ENCODE measurements at places on chromosomes 12 and 14.

DNA sequence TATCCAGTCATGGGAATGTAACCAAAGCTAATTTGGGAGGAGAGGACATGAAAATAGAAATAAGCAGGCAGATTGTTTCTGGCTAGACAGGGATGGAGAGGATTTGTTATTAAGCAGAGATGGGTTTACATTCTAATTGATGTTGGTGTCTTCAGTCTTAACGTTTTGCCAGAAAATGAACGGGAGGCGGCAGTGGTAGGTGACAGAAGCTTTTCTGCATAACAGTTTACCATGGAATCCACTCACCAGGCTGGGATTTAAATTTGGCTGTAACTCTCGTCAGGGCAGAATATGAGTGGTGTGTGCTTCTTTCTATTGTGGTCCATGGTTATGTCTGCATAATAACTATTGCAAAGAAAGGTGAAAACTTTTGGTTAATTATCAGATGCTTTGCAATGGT, 50.2 kb upstream of the OTX2 start:
- peaks cover 11% of the 10 kb centered on the region for H3K27me3 ChIP-seq
- no peak overlapping the region for H3K4me3 ChIP-seq
- DNase-seq = no peak
- peaks cover 9% of the 10 kb centered on the region for H3K4me1 ChIP-seq
- H3K27ac ChIP-seq = no peak overlapping the region

DNA sequence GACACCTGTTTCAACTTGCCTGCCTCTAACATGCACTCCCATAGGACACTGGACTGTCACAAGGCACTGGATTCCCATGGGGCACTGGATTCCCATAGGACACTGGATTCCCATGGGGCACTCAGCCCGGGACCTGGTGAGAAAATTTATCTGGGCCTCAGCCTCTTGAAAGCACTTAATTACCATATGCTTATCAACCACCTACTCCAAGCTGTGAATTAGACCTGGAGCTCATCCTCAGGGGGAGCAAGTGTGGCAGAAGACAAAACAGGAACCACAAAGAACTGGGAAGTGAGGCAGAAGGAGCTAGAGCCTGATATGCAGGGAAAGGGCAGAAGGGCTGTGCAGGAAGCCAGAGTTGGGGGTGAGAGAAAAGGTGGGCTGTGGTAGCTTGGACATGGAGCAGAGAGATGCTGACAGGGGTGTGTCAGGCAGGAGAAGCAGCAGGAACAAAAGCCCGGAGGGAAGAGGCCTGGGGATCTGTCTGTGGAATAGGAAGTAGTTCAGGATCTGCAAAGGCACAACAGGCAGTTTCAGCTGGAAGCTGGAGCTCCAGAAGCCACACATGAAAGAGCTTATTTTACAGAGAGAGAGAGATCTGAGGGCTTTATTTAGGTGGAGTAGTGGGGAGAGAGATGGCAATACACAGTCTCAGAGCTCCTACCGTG, 3.1 kb downstream of the KRT82 start:
- H3K4me1 ChIP-seq = no peaks in the 10 kb centered on the region
- H3K4me3 ChIP-seq = no peak overlapping the region
- no peak overlapping the region for H3K27ac ChIP-seq
- DNase-seq = no peak
- H3K27me3 ChIP-seq = peaks cover 17% of the 10 kb centered on the region
- no peaks in the 10 kb centered on the region for H3K36me3 ChIP-seq

DNA sequence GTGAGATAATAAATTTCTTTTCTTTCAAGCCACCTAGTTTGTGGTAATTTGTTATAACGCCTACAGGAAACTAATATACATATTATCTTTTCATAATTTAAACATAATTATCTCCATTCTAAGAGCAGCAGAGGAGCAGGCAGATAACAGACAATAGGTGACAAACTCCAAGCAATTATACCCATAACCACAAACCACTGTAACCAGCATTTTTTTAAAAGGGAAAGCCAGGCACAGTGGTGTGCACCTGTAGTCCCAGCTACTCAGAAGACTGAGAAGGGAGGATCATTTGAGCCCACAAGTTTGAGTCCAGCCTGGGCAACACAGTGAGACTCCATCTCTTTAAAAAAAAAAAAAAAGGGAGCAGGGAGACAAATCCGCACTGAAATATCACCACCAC, 54.9 kb downstream of the ATF7 start:
- H3K36me3 ChIP-seq = peaks cover 8% of the 10 kb centered on the region
- peaks cover 19% of the 10 kb centered on the region for H3K4me1 ChIP-seq
- DNase-seq = no peak
- H3K27ac ChIP-seq = no peak overlapping the region

DNA sequence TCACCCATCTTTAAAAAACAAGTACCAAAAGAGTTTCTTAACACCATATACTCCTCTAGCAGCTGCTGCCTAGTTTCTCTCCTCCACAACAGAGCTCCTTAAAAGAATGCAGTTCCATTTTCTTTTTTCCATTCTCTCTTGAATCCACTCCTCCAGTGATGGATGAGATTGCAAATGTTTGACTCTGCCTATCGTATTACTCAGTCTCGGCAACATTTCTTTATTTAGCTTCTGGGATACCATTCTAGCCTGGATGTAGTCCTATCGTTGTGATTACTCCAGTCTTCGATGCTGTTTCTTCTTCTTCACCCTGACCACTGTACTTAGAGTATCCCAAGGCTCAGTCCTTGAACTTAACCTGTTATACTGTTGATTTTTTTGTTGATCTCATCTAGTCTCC, 30.8 kb downstream of the CAND1 start:
- H3K4me3 ChIP-seq = no peak overlapping the region
- peaks cover 41% of the 10 kb centered on the region for H3K36me3 ChIP-seq
- peaks cover 8% of the 10 kb centered on the region for H3K4me1 ChIP-seq
- H3K27ac ChIP-seq = peak overlapping the region; percentile 64
- H3K27me3 ChIP-seq = no peaks in the 10 kb centered on the region

GRCh38 chr14:22386924-22387775, 201.9 kb downstream of the DAD1 start:
- H3K4me1 ChIP-seq = peaks cover 52% of the 10 kb centered on the region
- no peaks in the 10 kb centered on the region for H3K36me3 ChIP-seq
- H3K27me3 ChIP-seq = no peaks in the 10 kb centered on the region
- DNase-seq = peak; percentile 84

- DNase-seq = no peak
- H3K4me3 ChIP-seq = no peak overlapping the region
- H3K27ac ChIP-seq = no peak overlapping the region
Measured at GRCh38 chr14:96574633-96575632, 72.8 kb downstream of the PAPOLA start.

DNA sequence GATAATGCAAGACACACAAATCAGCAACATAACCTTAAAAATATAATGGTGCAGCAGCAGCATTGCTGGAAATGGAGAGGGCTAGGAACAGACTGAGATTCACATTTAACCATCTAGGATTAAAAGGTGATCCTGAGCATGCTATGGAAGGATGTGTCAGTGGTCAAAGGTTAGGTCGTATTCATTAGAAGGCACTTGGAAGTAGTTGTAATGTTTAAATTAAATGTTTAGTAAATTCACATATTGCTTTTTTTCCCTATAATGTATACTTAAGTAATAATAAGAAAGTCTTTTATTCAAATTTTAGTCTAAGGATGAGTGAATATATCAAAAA, 368.6 kb upstream of the PDE3A start:
- H3K27ac ChIP-seq = no peak overlapping the region
- no peak for DNase-seq
- H3K4me3 ChIP-seq = no peak overlapping the region
- H3K36me3 ChIP-seq = no peaks in the 10 kb centered on the region

GRCh38 chr12:92034858-92035401, 110.7 kb downstream of the BTG1 start:
- DNase-seq = peak; percentile 55
- H3K36me3 ChIP-seq = no peaks in the 10 kb centered on the region
- no peaks in the 10 kb centered on the region for H3K27me3 ChIP-seq
- H3K4me3 ChIP-seq = peak overlapping the region; percentile 91
- peak overlapping the region; percentile 85 for H3K27ac ChIP-seq
- peaks cover 36% of the 10 kb centered on the region for H3K4me1 ChIP-seq

GRCh38 chr12:1839956-1840951, 19.9 kb downstream of the LRTM2 start:
- H3K27me3 ChIP-seq = peaks cover 15% of the 10 kb centered on the region
- H3K36me3 ChIP-seq = no peaks in the 10 kb centered on the region
- H3K4me3 ChIP-seq = no peak overlapping the region
- no peak overlapping the region for H3K27ac ChIP-seq
- H3K4me1 ChIP-seq = peaks cover 27% of the 10 kb centered on the region

DNA sequence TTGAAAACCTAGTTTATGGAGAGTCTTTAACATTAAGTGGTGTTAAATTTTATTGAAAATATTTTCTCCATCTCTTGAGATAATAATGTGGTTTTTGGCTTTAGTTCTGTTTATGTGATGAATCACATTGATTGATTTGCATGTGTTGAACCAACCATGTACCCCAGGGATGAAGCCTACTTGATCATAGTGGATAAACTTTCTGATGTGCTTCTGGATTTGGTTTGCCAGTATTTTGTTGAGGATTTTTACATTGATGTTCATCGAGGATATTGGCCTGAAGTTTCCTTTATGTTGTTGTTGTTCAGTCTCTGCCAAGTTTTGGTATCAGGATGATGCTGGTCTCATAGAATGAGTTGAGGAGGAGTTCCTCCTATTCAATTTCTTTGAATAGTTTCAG, 222.6 kb downstream of the ADAMTS20 start:
- no peak overlapping the region for H3K27ac ChIP-seq
- H3K27me3 ChIP-seq = peaks cover 12% of the 10 kb centered on the region
- H3K4me1 ChIP-seq = peaks cover 5% of the 10 kb centered on the region

GRCh38 chr14:68283378-68284123, 464.0 kb downstream of the RAD51B start:
- peak; percentile 62 for DNase-seq
- H3K27ac ChIP-seq = peak overlapping the region; percentile 98
- peaks cover 71% of the 10 kb centered on the region for H3K4me1 ChIP-seq

DNA sequence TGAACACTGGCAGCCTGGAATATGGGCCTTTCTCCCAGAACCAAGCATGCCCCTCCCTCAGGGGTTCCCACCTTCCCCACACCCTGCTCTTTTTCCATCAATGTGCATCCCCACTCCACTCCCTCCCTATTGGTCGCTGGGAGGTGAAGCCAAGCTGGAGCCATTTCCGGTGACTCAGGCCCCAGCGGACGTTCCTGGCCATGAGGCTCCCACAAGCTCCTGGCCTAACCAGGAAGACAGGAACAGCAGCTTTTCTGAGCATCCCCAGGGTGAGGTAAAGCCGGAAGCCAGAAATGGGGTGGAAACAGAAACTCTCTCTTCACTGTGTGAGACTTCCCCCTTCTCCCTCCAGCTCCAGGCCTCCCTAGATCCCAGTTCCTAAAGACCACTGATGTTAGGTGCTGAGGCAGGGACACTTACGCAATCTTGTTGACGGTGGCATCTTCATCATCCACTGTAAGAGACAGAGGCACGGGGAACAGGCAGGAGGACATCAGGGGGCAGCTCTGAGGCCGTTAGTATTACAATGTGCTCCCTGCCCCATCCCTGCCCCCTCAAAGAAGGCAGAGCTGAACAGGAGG, 5.1 kb downstream of the LMBR1L start:
- no peaks in the 10 kb centered on the region for H3K27me3 ChIP-seq
- H3K36me3 ChIP-seq = peaks cover 17% of the 10 kb centered on the region
- peaks cover 30% of the 10 kb centered on the region for H3K4me1 ChIP-seq

GRCh38 chr12:39675263-39675662, 55.7 kb upstream of the ABCD2 start:
- H3K4me1 ChIP-seq = peaks cover 2% of the 10 kb centered on the region
- peaks cover 10% of the 10 kb centered on the region for H3K27me3 ChIP-seq
- peaks cover 12% of the 10 kb centered on the region for H3K36me3 ChIP-seq
- no peak overlapping the region for H3K4me3 ChIP-seq

GRCh38 chr12:102642199-102642598, 161.8 kb upstream of the IGF1 start:
- no peak for DNase-seq
- no peak overlapping the region for H3K27ac ChIP-seq
- H3K4me1 ChIP-seq = no peaks in the 10 kb centered on the region
- no peaks in the 10 kb centered on the region for H3K36me3 ChIP-seq
- no peak overlapping the region for H3K4me3 ChIP-seq

- DNase-seq = no peak
- H3K4me1 ChIP-seq = no peaks in the 10 kb centered on the region
- H3K4me3 ChIP-seq = no peak overlapping the region
- H3K36me3 ChIP-seq = no peaks in the 10 kb centered on the region
- no peak overlapping the region for H3K27ac ChIP-seq
Measured at GRCh38 chr12:41903014-41903708, 241.5 kb downstream of the GXYLT1 start.

DNA sequence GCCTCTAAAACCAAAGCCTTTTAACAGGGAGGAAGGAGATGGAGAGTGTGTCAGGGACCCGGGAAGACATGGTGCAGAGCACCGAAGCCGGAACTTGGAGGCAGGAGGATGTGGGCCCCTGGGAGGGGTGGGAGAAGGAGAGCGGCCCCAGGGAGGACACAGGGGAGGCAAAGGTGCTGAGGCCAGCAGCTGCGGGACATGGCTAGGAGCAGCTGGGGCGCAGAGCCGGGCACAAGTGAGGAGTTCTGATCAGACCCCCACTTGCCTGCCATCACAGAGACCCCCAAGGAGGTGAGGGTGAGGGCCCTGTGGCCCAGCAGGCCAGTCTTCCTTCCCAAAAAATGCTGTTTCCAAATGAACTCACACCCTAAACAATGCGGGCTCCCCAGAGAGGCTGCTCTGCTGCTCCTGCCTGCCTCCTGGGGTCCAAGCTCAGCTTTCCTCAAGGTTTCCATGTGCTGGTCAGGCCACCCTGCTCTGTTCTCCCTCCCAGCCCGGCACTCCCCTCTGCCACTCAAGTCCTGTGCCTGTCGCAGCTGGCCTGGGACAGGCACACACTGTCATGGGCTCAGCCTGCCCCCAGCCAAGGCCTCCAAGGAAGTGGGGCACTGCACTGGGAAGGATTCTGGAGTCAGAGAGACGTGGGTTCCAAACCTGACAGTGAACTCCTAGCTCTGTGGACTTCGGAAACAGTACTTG, 24.0 kb downstream of the CHGA start:
- H3K4me3 ChIP-seq = no peak overlapping the region
- H3K4me1 ChIP-seq = peaks cover 3% of the 10 kb centered on the region
- H3K27me3 ChIP-seq = no peaks in the 10 kb centered on the region
- DNase-seq = no peak

DNA sequence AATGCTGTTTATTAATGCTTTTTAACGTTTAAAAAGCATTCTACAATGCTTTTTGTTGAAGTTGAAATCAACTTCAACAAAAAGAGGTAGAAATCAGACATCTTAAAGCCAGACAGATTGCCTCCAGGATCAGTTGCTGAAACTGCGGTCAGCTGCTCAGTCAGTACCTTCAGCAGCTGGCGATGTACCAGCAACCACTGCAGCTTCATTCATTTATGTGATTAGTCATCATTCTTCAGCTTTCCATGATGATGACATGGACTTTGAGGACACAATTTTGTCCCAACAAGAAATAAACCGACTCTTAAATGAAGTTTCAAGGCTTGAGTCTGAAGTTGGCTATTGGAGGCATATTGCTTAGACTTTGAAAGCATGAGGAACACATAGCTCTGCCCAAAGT, 31.5 kb upstream of the NUAK1 start:
- H3K27me3 ChIP-seq = peaks cover 8% of the 10 kb centered on the region
- H3K4me3 ChIP-seq = no peak overlapping the region
- no peak overlapping the region for H3K27ac ChIP-seq
- DNase-seq = no peak
- no peaks in the 10 kb centered on the region for H3K4me1 ChIP-seq

- H3K27ac ChIP-seq = no peak overlapping the region
- no peak overlapping the region for H3K4me3 ChIP-seq
- peaks cover 1% of the 10 kb centered on the region for H3K27me3 ChIP-seq
- H3K36me3 ChIP-seq = no peaks in the 10 kb centered on the region
- DNase-seq = no peak
Measured at GRCh38 chr12:30853561-30854133, 72.9 kb upstream of the TSPAN11 start.

GRCh38 chr12:56753566-56753965, 1.4 kb upstream of the PRIM1 start:
- H3K36me3 ChIP-seq = peaks cover 3% of the 10 kb centered on the region
- DNase-seq = no peak
- no peak overlapping the region for H3K27ac ChIP-seq
- H3K27me3 ChIP-seq = no peaks in the 10 kb centered on the region
